ENCODE measurements at places on chromosomes 13 and 19. TPM values are rescaled to one million over a fixed set of nuclear protein-coding genes. Genes with fewer than 3 reads are reported as not detected.

The ZNF575 gene
- 0.31 TPM for polyA plus RNA-seq

DNA sequence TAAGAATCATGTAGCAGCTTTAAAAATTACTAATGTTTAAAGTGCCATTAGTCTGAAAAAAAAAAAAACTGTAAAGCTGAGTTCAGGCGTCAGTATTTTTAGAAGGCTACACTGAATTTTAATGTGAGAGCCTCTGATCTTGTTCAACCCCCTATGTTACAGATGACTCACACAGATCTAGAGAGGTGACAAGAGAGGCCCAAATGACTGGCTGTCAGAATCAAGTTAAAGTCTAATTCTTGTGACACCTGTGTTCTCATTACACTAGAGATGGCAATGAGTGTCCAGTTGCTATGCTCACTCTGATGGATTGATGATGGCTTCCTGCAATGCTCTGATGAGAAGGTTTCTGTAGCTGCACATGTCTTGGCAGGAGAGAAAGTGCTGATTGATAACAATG, 203.5 kb upstream of the OBI1 start:
- no peak for DNase-seq

DNA sequence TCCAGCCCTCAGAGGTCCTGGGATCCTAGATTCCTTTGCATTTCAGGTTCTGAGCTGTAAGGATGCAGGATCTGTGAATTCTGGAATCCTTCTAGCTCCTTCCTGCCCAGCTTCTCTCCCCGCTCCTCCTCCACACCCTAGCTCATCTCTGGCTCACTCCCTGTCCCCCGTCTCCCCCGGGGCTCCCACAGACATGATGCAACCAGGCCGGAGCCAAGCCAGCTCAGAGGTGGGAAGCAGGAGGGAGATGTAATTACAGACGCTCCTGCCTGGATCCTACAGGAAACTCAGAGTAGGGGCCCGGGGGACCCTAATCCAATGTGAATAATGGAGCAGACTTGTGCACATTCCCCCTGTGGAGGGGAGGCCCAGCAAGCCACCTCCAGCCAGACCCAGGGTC, 4.5 kb downstream of the GNG8 start:
- no peak for DNase-seq

The KIR3DL1 gene
- not detected for polyA plus RNA-seq

DNA sequence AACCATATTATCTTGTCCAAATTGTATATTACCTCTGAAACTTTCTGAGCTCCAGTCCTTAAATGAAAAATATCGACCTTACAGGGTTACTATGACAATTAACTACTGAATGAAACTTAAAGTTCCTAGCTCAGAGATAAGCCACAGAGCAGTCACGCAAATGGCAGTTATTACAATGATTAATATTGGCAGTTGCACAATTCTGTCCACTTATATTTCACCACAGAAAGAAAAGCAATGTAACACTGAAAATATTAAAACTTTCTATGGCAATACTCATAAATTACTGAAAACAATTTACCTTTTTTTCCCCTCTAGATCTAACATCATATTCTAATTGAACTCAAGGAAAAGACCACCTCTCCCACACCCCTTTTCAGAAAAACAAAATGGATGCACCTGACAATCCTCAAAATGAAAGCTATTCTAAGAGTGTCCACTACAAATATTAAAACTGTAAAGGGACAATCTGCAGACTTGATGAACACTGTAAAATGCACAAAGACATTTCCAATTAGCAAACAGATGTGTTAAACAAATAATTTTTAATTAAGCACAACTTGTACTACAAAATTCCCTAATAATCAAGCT, 14.6 kb downstream of the LNX2 start:
- DNase-seq, result no peak

DNA sequence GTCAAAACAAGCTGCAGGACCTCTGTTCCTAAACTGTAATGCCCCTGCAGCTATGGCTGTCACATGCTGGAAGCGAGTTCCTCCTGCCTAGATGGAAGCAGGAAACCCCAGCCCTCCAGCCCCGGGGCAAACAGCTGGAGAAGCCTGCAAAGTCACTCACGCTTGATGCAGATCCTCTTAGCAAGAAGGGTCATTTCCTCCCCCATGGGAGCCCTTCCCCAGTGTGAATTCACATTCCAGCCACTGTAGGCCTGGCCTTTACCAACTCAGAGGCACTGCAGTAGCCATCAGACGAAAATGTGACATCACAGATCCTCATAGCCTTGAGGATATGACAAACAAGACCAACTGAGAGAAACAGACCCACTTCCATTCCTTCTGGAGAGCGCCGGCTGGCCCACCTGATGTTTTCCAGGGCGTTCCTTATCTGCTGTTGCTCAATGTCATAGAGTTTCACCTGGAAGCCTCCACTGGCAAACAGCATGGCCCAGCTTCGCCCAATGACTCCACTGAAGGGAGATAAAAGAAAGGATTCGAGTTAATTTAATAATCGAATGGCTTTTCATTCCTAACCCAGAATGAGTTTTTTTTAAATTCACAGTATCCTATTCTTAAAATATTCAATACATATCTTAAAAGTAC, 13.5 kb downstream of the CRYL1 start:
- DNase-seq, result peak; percentile 37

GRCh38 chr19:35379992-35380391, 9.1 kb downstream of the GPR42 start:
- DNase-seq, result no peak

DNA sequence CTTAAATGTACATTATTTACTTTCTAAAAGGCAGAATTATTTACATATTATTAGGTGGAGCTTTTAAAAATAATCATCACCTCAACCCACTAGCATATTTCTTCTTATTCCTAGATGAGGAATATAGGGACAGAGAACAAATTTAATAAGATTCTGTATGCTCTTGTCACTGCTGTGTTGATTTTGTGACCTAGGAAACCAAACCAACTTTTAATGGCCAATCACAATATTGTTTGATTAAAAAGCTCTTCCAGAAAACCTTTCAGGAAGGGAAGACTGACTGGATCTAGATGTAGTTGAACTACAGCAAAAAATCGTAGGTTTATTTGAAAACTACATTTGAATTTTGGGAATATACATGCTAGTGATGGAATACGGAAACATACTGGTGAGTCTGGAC, 91.8 kb upstream of the RAP2A start:
- DNase-seq, result no peak

DNA sequence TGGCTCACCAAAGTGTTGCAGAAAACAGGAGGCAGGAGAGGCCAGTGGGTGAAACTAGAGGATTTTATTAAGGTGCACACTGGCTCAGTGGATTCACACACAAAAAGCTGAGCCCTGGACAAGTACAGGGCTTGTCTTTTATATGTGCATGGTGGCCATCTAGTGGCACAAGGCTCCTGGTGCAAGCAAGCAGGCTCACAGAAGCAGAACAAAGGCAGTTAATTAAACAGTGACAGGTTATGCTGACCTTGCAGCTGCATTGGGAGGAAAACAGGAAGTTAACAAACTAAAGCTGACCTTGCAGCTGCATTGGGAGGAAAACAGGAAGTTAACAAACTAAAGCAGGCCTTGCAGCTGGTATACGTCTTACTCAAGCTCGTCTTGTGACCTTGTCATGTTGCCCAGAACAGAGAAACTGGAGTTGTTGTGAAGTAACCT, 65.3 kb upstream of the ZNF681 start:
- peak; percentile 27 for DNase-seq

GRCh38 chr19:30222428-30222873, 149.7 kb upstream of the ZNF536 start:
- peak; percentile 46 for DNase-seq

DNA sequence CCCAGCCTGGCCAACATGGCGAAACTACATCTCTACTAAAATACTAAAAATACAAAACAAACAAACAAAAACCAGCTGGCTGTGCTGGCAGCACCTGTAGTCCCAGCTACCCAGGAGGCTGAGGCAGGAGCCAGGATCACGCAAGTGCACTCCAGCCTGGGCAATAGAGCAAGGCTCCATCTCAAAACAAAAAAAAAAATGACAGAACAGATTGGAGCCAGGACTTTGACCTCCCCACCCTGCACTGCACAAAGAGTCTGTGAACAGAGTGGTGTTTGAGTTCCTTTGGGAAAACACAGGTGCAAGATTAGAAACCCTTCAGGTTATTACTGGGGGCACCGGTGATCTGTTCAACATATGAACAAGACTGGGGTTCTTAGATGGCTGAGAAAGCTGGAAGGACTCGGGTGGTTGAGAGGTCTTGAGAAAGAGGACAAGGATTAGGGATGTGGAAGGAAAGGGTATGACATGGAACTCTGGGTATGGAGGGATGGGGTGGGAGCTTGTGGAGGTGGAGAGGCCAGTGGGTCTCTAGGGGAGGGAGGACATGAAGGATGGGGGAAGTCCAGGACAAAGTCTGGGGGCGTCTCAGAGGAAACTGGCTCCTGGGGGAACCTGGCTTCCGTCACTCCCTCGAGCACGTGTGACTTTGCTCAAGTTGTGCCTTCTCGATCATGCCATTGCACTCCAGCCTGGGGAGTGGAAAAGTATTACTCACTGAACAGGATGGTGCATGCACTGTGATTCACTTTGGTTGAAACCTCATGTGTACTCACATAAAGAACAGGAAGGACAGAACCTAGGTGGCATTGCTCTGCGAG, 25.9 kb downstream of the RCN3 start:
- no peak for DNase-seq

The KCTD4 gene
- 1.3 TPM for polyA plus RNA-seq

GRCh38 chr19:6212403-6213265, 67.1 kb downstream of the MLLT1 start:
- DNase-seq, result peak; percentile 30

DNA sequence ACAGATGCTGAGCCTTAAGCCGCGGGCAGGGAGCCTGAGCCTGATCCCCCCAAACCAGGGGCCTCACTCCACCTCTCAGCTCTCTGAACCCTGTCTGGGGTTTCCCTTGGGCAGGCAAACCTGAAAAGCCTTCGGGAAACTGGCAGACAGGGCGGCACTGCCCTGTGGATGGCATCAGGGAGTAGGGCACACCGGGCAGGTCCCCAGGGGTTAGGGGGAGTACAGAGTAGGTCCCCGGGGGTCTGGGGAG, 9.7 kb downstream of the MKNK2 start:
- no peak for DNase-seq

DNA sequence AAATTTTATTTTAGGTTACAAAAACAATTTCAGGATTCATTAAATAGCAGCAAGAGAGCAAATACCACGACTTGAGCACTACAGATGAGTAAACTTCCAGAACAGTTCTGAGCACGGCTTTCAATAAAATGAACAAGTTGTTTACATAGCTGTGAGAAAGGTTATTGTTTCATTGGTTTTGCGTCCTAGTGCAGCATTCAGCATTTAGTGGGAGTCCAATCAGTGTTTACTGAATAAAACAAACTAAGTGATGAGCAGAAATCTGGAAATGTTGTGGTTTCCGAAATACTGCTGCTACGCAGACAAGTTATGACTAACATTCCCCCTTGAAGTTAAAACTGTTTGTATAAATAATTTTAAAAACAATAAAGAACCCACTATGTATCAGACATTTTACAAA, 251.5 kb upstream of the STARD13 start:
- no peak for DNase-seq

DNA sequence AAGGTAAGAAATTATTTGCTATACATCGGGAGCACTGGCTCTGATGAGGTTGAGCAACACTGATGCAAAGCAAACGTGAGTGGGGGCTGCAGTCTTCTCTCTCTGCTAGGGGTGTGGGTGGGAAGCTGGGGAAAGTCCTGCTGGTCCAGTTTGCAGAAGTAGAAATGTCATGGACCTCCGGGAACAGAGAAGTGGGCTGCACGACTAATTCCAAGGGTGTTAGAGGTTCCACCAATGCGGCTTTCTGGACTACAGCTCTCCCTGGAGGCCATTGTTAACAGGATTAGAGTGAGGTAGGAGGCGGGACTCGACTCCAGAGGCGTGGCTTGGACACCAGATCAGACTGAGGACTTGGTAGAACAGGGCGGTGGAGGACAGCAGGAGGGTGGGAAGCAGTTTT, 5.7 kb upstream of the FBXO27 start:
- DNase-seq, result peak; percentile 71

- no peak for DNase-seq
These were observed 5.3 kb downstream of the EFNA2 start for GRCh38 chr19:1290703-1291651.

GRCh38 chr13:43227721-43228120, 204.3 kb downstream of the DNAJC15 start:
- no peak for DNase-seq

GRCh38 chr13:98370806-98371515, 193.9 kb upstream of the RNF113B start:
- DNase-seq, result no peak

DNA sequence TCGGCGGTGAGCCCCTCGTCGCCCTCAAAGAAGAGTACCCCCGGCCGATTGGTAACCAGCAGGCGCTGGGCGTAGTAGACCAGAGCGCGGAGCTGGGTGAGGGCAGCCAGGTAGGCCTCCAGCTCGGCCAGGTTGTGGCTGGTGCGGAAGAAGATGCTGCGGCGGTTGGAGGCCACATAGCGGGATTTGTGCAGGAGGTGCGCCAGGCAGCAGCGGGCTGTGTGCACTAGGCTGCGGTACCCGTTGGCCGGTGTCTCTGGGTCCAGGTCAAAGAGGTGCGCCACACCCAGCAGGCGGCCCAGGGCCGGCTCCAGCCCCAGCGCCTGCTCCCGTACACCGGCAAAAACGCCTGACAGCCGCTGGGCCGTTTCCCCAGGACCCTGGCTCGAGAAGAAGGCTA, 16.8 kb downstream of the LIPE start:
- no peak for DNase-seq

The IRF3 gene
- 85.9 TPM for polyA plus RNA-seq

DNA sequence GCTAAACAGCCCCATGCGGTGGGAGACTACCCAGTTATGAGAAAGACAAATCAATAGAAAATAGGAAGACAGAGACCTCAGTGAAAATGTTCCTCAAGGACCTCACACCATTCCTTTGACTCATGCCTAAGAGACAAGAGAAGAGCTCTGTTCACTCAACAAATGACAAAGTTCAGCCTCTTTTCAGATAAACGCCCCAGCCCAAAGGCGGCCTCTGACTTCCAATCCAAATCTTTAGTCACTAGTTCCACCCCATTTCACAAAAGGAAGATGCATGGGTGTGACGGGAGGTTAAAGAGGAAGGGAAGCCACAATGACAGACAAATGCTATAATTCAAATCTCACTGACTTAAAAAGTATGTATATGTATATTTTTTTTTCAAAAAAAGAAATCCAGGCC, 8.1 kb downstream of the CARS2 start:
- DNase-seq, result no peak

The ADAMTSL5 gene
- 6.3 TPM for polyA plus RNA-seq

DNA sequence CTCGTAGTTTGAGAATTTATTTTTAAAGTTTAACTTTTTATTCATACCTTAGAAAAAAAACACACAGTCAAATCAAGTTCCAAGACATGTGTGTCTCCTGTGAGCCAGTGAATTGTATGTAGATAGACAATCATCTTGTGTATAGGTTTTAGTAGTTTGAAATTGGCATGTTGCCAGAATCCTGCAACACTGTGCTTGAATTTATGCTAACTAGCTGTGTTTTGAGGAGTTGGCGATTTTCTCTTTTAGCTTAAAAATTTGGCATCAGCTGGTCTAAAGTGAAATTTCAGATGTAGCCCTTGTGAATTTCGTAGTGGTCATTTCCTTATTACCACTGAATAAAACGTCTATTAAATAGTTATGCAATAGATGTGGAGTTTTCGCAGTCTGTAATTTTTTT, 213.2 kb downstream of the ATP8A2 start:
- DNase-seq, result no peak
